ENCODE measurements at places on chromosomes 5 and 9. TPM values are rescaled to one million over a fixed set of nuclear protein-coding genes. Genes with fewer than 3 reads are reported as not detected.

The PIP5KL1 gene
- 5.2 TPM for total RNA-seq

DNA sequence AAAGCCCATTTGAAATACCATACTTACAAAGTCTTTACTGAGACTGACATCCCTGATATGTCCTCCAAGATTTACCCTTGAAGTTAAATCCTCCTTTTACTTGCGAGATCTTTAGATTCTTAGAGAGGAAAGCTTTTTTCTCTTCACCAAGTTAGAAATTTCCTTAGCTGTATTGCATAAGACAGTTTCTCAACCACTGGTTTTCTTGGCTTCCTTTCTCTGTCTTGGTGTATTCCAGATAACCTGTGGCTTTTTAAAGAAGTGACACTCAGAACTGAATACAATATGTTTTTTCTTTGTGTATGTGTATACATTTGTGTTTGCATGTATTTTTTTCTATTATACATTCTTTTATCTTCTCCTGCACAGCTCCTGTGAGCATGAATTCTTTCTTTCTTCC is 65.0 kb downstream of the SNCAIP start:
- DNase-seq = no peak

GRCh38 chr5:114883675-114884074 is 286.0 kb downstream of the TRIM36 start:
- no peak for DNase-seq

The KIF24 gene
- 1.3 TPM for total RNA-seq

GRCh38 chr5:146906803-146907202 is 28.2 kb upstream of the PPP2R2B start:
- no peak for DNase-seq

The FBP1 gene
- total RNA-seq = 7.4 TPM

DNA sequence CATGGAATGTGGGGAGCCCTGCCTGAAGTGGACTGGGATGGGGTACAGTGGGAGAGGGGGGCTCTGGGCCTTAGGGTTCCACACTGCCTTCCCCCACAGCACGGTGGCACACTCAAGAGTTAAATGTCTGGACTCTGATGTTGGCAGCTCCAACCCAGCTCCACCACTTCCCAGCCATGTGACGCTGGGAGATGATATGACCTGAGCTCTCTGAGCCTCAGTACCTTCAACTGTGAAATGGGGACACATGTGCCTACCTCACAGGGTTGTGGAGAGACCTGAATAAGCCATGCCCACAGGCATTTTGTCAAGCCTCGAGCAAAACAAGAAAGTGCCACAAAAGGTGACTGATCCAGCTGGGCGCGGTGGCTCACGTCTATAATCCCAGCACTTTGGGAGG is 3.4 kb upstream of the PDGFRB start:
- no peak for DNase-seq

GRCh38 chr9:98708933-98709911 is at the start of gene GABBR2:
GABBR2 (minus strand) TSS chr9:98708935; CDS start chr9:98708737, 198 bp downstream.
- no peak for DNase-seq

DNA sequence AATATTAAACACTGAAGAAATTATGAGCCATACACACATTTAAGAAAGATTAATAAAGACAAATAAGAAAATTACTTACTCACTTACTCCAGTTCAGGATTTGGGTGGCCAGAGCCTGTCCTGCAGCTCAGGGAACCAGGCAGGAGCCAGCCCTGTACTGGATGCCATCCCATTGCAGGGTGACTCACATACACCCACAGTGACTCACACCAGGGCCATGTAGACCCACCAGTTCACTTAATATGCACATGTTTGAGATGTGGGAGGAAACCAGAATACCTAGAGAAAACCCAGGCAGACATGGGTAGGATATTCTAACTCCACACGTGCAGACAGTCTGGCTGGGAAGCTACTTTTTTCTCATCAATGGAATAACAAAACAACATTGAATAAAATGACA is 49.6 kb upstream of the ADRB2 start:
- peak; percentile 20 for DNase-seq

The RARS1 gene
- 67.7 TPM for total RNA-seq

GRCh38 chr5:113029614-113030013 is 53.0 kb downstream of the DCP2 start:
- DNase-seq = no peak

- DNase-seq = no peak
These were observed 45.3 kb downstream of the SLC36A1 start for GRCh38 chr5:151492729-151493128.

GRCh38 chr9:12819436-12820185 is 44.8 kb downstream of the LURAP1L start:
- DNase-seq = no peak

The CNTRL gene
- total RNA-seq = 26.8 TPM

The PCDHGA4 gene
- 12.1 TPM for total RNA-seq

DNA sequence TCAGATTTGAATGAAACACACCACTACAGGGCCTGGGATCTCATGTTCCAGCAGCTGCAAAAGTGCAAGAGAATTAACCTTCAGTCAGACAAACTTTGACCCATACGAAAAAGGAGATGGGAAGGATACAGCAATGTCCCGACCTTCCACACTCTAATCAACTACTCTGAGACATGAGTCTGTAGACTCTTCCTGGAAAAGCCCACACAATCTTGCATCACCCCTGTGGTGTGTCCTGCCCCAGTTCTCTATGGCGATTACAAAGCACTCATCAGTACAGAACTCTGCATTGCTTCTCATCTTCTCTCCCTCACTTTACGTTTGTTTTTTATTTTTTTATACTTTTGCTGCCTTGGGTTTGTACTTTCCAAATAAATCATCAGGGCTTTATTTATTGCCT is 241.0 kb upstream of the KIF2A start:
- DNase-seq = no peak

DNA sequence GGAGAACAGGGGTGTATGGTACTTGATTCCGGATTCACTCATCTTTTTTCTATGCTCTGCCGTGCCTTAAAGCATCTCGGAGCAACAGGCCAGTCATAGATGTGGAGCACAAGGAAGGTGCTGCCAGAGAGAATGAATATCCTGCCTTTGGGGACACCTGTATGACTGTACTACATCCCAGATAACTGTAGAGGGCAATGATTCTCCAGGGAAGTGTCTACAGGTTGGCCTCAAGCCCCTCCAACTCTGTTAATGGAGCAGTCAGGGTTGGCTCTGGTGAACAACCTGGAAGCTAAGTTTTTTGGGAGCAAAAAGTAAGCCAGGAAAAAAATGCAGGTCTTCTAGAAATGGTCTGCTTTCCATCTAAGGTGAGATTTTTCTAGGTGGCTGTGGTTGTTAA is 71.0 kb downstream of the NREP start:
- no peak for DNase-seq

Data from breast epithelium (tissue), 4 donors.